HuH-7.5 (cell line): ENCODE measurements at places on chromosomes 3 and 15.

DNA sequence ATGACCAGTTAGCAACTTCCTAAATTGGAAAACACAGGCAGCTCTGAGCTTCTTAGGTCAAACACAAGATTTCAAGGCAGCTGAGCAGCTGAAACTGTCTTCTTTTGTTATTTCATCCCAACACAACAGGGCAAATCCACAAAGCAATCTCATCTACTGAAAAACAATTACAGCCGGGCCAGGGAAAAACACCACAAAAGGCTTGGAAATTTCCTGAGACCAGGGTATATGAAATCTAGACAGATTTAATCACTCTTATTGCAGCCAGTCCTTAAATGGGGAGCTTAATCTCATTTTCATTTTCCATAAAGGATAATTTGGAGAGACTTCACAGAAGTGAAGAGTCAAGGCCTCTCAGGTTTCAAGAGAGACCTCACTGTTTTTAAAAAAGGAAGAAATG is 181.8 kb downstream of the SSR3 start:
- no peak for DNase-seq

GRCh38 chr15:35005933-35006332 is 17.8 kb upstream of the ZNF770 start:
- DNase-seq, result no peak

DNA sequence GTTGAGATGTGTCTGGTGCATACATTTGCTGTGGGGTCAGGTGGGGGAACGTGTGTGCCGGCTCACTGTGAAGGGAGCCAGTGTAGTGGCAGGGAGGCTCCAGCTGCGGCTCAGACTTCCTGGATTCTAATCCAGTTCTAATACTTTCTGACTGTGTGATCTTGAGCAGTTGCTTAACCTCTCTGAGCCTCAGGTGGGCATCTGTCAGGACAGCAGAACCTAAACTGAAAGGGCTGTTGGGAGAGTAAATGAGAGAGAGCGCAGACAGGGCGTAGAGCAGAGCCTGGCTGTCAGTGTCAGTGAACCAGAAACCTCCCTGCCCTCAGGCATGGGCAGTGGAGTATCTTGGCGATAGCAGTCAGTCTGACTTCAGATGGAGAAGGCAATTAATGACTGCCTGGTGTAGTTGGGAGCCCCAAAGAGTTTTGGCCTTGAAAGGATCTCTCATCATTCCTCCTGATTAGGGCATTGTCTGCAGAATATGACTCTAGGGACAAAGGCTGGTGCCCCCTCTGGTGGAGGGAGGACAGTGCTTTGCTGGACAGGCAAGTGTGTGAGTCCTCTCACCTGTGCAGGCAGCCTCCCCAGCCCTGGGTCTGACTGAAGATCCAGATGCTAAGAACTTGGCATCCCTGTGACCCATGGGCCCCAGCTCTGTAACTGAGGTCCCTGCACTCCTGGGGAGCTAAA is 9.6 kb downstream of the KBTBD13 start:
- DNase-seq, result peak; percentile 79

GRCh38 chr3:131224886-131225550 is 156.6 kb upstream of the NUDT16 start:
- no peak for DNase-seq

- DNase-seq, result no peak
Observed at GRCh38 chr3:43028678-43029490, 49.8 kb downstream of the GASK1A start.

GRCh38 chr15:66661432-66662096 is 40.5 kb upstream of the SMAD6 start:
- no peak for DNase-seq

GRCh38 chr15:70748281-70748747 is 15.0 kb downstream of the UACA start:
- DNase-seq, result no peak
